HT1080 (cell line): ENCODE measurements at places on chromosomes 16 and 17.

GRCh38 chr16:10078541-10078949 is 103.7 kb downstream of the GRIN2A start:
- peak; percentile 10 for DNase-seq

DNA sequence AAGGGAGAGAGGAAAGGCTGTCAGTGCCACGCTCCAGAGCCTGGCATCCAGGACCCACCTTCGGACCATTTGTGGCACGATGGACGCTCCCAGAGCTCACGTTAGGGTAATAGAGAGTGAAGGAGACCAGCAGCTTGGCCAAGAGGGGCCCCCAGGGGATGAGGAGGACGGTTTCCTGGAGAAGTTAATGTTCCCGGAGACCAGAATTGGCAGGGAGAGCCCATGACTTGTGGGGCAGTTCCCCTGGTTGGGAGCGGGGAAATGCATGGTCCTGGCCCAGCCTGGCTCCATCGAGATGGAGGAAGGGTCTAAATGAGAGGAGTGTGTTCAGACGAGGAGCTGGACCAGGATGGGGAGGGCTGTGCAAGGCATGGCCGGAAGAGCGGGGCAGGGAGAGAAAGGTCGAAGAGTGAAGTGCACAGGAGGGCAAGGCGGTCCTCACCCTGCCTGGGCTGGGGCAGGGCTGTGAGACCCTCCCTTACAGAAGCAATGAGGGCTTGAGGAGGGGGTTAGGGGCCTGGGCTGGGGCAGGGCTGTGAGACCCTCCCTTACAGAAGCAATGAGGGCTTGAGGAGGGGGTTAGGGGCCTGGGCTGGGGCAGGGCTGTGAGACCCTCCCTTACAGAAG is 2.9 kb upstream of the HIC1 start:
- DNase-seq: no peak

DNA sequence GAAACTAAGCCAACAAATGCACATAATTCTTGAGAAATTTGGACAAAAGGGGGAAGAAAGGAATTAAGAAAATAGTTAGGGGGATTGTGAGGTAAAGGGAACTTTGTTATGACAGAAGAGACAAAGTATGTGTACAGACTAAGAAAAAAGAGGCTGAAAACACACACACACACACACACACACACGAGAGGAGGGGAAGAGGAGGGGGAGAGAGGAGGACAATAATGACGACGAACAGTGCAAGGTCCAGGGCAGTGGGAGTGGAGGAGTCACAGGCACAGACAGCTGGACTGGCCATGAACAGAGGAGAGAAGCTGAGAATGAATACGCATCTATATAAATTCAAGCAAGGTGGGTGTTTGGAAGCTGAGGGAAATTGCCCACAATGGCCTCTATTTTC is 44.6 kb downstream of the MARVELD3 start:
- DNase-seq: no peak

GRCh38 chr17:28086519-28086918 is 44.0 kb downstream of the NLK start:
- DNase-seq: peak; percentile 71
